ENCODE measurements at places on chromosomes 6 and 20.
A peak's percentile ranks its signal among the peaks of the same experiment; 100 is the strongest.

DNA sequence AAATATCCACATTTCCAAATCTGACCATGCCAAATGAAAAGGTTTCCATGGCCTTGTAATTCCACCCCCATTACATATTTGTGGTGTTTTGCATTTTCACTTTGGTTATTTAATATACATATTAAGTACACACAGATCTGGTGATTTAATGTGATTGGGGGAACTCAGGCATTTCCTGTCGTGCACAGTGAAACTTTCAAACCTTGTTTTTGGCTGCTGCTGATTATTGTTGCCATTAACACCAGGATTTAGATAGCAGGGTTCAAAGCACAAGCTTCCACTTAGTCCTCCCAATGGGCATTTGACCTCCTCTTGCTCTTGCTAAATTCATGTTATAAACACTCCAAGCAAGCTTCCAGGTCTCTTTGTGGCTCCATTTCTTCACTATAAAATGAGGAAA, 166.5 kb downstream of the SOBP start:
- no peak for DNase-seq

DNA sequence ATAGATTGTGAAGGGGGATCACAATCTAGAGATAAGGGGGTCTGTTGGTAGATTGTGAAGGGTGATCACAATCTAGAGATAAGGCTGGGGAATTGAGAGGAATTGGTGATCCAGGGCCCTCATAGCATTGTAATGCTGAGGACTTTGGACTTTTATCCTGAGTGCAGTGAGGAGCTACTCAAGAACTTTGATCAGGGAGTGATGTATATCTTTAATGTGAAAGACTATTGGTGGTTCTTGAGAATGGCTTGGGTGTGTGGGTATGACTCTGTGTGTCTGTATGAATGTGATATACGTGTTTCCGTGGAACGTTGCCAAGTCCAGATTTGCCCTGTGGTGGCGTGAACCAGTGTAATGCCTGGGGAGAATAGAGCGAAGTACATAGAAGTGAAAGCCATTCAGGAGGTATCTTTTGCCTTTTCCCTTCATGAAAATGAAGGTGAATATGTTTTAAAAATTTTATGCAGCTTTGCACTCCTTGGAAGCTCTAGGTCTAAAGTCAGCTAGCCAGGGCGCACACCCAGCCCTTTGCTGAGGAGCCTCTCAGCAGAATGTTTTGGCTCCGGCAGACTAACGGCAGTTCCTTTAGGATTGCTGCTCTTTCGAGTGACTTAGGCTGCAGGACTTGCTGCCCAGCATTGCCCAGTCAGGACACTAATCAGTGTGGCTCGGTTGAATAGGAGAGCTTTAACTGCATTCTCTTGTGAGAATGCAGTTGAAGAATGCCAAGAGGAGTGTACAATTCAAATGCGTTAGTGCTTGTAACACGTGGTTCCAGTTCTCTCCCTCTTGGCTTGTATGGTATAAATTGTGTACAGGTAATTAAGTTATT, 3.5 kb downstream of the ZFAND3 start:
- no peak for DNase-seq

GRCh38 chr6:124200661-124201060, 397.0 kb downstream of the NKAIN2 start:
- no peak for DNase-seq

DNA sequence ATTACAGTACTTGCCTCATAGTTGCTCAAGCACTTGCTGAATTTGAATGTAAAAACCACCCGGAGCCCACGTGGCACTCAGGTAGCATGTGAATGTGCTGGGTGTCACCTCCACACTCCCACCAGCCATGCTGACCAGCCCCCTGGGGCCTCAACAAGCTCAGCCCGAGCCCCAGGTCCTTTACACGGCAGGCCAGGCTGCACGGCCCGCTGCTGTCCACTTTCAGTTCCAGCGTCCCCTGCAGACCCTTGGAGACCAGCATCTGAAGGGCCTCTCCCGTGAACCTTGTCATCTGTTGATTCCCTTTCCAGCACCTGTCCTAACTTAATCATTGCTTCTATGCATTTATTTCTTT, 33.3 kb upstream of the ZBP1 start:
- DNase-seq = peak; percentile 49

GRCh38 chr20:21357844-21358243, 39.5 kb downstream of the NKX2-4 start:
- DNase-seq = no peak

GRCh38 chr6:149286905-149287304, 30.6 kb upstream of the TAB2 start:
- DNase-seq = no peak

DNA sequence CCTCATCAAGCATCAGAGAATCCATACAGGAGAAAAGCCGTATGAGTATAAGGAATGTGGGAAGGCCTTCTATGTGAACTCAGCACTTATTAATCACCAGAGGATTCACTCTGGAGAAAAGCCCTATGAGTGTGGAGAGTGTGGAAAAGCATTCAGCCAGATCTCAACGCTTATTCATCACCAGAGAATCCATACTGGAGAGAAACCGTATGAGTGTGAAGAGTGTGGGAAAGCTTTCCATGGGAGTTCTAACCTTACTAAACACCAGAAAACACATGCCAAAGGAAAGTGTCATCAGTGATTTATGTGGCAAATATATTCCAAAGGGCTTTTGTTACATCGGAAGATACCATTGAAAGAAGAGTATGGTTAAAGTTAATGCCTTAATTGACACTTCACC, 25.4 kb downstream of the ZKSCAN8 start:
- no peak for DNase-seq

- DNase-seq = no peak
These were observed 669.5 kb upstream of the EPHA7 start for GRCh38 chr6:94088870-94089269.

DNA sequence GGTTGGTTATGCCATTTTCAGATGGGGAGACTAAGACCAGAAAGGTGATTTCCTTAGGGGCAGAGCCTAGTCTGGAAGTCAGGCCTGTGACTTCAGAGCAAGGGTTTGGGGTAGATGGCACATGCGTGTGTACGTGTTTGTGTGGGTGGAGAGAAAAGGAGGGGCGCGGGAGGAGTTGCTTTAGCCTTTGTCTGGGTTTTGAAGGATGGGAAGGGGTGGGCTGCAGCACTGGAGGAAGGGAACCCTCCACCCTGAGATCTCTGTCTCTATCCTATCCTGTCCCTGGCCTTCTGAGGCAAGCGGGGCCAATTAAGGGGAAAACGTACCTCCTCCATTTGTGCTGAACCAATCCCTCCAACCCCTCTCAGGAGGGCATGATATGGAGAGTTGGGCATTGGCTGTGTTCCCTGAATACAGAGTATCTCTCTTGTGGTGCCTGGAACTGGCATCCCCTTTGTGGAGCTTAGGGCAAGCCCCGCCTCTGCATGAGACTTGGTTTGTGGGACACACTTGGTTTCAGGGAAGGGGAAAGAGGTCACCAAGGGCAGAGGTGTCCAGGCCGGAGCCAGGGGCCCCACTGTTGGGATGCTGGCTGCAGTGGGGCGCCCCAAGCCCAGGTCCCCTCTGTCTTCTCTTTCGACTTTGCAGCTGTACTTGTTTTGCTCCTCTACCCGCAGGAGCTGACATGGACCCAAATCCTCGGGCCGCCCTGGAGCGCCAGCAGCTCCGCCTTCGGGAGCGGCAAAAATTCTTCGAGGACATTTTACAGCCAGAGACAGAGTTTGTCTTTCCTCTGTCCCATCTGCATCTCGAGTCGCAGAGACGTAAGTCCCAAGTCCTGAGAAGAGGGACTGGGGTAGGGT, at the start of gene DBNDD2:
Gene DBNDD2, plus strand, starts transcription at position 507 of the 863 bp plus-strand sequence. Its CDS starts 179 bp downstream, at position 686.
- DNase-seq = peak; percentile 33

- no peak for DNase-seq
These were observed 26.1 kb downstream of the SEC63 start for GRCh38 chr6:107931894-107932293.

- DNase-seq = no peak
These were observed 16.4 kb upstream of the FNDC1 start for GRCh38 chr6:159152782-159153181.

DNA sequence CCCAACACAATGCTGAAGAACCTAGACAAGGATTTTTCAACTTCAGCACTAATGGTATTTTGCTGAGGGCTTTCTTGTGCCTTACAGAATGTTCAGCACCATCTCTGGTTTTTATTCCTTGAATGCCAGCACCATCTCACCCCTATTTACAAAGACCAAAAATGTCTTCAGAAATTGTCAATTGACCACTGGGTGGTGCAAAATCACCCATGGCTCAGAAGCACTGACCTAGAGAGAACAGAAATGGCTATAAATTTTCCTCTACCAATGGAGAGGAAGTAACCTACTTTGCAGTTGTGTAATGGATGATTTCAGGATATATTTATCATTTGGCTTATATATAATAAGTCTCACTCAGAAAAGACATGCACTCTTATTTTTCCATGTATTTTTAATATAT, 431.0 kb upstream of the IRAK1BP1 start:
- DNase-seq = no peak

- DNase-seq = no peak
These were observed 249.1 kb downstream of the OGFRL1 start for GRCh38 chr6:71537717-71538116.

- no peak for DNase-seq
These were observed 180.6 kb downstream of the TFAP2C start for GRCh38 chr20:56809668-56810067.

GRCh38 chr6:144379356-144379755, 94.2 kb downstream of the UTRN start:
- peak; percentile 7 for DNase-seq

DNA sequence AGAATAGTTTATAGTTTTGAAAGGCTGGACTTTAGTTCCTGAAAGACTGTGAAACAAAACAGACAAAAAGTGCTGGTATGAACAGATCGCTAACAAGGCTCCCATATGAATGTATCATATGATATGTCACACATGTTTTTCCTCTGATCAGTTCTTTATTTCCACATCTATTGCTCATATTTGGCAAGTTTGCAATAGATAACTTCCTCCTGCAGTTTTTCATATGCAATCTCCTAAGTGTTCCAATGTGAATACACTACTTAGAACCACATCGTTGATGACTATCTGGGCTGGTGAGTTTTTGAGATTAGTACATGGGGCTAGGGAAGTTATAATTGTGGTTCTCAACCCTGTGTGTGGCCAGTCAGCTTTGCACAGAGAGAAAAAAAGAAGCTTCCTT, 23.1 kb downstream of the CRYBG1 start:
- no peak for DNase-seq

GRCh38 chr6:123402052-123402451, 234.7 kb downstream of the TRDN start:
- DNase-seq = no peak

DNA sequence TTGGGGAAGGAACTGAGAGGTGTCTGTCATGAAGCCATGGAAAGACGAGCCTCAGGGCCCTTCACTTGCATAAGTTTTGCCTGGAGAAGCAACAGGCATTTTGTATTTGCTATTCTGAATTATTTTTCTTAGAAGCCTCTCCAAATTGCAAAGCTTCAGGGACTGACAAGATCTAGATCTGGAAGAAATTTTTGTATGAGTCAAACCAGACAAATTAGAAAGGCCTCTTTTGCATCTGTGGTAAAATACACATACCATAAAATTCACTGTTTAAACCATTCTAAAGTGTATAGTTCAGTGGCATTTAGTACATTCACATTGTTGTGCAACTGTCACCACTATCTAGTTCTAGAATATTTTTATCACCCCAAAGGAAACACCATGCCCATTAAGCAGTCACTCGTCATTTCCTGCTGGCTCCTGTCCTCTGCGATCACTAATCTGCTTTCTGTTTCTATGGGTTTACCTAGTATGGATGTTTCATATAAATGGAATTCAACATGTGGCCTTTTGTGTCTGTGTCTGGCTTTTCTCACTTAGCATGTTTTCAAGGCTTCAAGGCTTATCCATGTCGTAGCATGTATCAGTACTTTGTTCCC, 269.1 kb downstream of the PHF3 start:
- DNase-seq = no peak

DNA sequence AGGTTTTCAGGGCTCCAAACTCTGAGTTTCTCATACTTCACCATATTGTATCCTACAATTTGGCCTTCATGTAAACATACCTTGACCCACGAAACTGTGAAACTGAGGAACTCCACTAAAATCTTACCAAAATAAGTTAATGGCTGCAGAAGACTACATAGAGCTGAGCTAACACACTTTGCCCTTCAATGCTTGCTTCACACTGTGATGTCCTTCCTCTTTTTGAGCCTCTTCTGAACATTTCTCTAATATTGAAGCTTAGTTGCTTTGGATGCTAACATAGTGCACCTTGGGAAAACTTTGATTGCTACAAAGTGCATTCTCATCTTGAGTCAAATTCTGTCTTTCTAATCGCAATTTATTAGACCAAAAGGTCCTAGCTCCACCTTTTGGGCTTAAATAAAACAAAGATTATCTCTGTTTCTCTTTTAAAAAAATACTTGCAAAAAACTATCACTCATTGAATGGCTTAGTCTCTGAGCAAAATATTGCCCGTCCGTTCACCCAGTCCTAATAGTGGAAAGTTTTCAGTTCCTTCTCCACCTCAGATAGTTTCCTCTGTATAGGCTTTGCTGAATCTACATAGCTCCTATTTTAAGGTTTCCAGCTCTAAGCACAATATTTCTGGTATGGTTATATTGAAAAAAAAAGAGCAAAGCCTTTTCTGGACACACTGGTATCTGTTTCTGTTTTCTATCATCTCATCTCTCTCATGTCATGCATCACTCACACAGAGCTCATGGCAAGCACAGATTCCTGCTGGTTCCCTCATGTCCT, 494.6 kb downstream of the RFPL4B start:
- DNase-seq = no peak

DNA sequence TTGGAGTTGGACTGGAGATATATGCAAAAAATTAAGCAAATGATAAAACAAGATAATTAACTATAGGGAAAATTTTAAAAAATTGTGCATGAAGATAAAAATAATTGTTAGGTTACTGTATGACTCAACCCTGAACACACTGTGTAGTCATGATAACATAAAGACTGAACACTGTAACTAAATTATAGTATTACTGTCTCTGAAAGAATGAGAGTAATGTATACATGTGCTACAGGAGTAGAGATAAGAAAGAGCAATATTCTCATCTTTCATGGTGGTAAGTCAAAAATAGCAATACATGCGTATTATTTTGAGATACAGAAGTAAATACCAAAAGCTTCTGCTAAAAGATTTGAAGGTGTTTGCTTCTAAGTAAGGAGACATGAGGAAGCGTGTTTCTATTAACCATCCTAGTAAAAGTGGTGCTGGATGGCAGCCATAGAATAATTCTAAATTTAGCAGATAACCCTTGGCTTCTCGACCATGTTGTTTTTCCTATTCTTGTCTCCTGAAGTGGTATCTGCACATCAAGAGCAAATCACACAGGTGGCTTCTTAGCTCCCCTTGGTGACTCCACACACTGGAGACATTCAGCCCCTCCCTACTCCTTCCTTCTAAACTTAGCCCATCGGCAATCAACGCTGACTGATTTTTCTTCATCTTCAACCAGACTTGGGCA, 390.6 kb upstream of the PLCB4 start:
- DNase-seq = no peak

DNA sequence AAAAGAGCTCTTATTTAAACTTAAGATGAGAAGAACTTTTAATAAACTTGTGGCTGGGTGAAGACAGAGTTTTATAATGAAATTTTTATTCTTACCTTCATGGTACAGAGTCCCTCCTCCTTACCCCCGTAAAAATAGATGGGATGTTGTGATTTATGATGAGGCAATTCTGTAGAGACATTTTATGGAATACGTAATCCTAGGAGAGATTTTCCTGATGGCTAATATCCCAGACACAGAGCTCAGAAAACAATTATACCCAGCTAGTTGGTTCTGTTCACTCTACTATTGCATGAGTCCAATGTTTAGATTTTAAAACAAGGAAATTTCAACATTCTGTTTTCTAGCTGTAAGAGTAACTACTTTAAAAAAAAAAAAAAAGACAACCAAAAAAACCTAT, 43.4 kb downstream of the MTHFD1L start:
- no peak for DNase-seq
